Ascending aorta (tissue), 2 donors: ENCODE measurements at places on chromosomes 1 and 21. TPM values are rescaled to one million over a fixed set of nuclear protein-coding genes. Genes with fewer than 3 reads are reported as not detected.

Gene SAMD11
- 9.7 TPM for total RNA-seq

Gene S100A6
- total RNA-seq: 336 TPM

Gene KRTAP13-2
- total RNA-seq: not detected

Gene ENAH
- 103 TPM for total RNA-seq

Gene CR1L
- total RNA-seq: not detected

Gene LEPR
- total RNA-seq: 9.7 TPM

DNA sequence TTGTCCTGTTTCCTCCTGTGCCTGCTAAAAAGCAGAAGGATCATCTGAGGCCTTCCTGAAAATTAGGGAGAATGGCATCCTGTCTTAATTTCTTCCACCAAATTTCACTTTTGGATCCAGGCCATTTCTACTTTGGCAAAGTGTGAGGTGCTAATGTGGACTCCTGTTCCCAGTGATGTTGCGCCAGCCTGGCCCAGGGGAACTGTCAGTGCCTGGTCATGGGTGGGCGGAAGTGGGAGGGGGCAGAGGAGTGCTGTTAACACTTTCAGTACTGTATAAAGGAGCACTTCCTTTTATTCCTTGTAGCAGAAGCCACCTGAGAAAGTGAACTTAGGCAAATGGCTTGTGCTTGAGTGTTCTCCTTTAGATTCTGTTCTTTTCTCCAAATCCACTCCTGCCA lies 19.9 kb downstream of the ELAPOR1 start:
- no peak for DNase-seq

GRCh38 chr1:69475021-69475420 lies 92.7 kb upstream of the LRRC7 start:
- no peak for DNase-seq

- DNase-seq: no peak
Observed at GRCh38 chr1:41592451-41593125, 108.1 kb upstream of the EDN2 start.

- no peak for DNase-seq
Observed at GRCh38 chr1:21149430-21149854, 27.3 kb downstream of the EIF4G3 start.

DNA sequence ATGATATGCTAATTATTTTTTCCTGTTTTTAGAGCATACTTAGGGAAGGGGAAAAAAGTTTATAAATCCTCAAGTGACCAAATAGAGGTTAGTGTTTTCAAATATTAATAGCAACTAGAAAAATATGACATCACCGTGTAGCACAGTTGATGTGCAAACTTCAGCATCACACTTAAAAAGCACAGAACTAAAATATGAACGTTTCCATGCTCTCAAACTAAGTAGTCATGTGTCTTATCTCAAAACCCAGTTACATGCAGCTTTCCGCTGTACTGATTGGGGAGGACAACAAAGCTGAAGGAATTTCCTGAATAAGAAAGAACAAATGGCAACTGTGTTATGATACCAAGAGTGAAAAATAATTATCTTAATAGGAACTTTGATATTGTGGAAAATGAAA lies 903.7 kb downstream of the ADGRL2 start:
- DNase-seq: no peak

DNA sequence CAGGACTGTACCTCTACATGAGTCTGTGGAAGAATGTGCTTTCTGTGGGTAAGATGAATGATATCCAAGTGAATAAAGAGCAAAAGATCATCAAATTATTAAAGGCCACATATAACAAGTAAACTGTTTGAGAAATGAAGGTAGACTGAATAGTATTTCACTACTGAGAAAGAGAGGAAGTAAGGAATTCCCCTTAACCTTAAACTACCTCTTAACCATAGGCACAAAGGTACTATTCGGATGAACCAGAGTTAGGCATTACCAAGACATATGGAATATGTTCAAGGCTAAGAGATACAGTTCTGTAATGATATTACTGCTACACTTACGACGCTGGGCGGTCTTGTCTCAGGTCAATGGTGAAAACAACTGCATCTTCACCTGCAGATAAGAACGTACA lies 25.5 kb downstream of the DCAF8 start:
- no peak for DNase-seq

DNA sequence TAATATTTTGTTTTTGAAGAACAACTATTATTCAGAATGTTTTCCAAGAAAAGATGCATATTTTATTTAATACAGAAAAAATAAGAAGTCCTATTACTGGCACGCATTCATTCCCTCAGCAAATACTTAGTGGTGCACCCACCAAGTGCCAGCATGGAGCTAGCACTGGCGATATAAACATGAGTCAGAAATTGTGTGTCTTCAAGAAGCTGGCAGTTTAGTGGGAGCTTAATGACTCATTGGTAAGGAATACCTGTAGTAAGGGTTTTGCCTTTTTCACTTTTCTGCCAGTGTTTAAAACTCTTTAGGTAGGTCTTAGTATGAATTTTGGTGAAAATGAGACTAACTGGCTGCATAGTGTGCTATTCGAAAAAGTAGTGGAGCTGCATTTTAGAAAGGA lies 6.3 kb downstream of the MAGI3 start:
- DNase-seq: no peak

- no peak for DNase-seq
Observed at GRCh38 chr1:181538836-181539235, 55.5 kb downstream of the CACNA1E start.

- no peak for DNase-seq
Observed at GRCh38 chr1:31670593-31670964, 25.9 kb upstream of the PEF1 start.

DNA sequence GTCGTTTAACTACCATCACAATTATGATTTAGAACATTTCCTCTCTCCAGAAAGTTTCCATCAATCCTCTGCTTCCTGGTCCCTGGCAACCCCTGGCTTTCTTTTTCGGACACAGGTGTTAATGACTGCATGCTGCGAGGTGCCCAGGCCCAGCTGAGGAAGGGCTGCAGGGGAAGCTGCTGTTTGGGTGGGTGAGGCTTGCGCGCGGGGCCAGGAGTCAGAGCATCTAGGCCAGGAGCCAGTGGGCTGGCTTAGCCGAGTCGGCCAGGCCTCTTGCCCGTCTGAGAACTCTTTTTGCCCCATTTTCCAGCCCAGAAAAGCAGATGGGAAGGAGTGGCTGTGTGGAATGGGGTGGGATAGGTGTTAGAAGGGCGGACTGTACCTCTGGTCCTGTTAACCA lies 51.5 kb downstream of the NAV1 start:
- peak; percentile 25 for DNase-seq

- no peak for DNase-seq
Observed at GRCh38 chr1:54396261-54396933, 9.8 kb downstream of the SSBP3 start.

- DNase-seq: no peak
Observed at GRCh38 chr1:29592731-29593130, 356.4 kb downstream of the PTPRU start.

GRCh38 chr1:115669886-115670285 lies 28.1 kb downstream of the VANGL1 start:
- DNase-seq: no peak
